Stimulated activated CD4-positive, alpha-beta T cell treated with anti-CD3 and anti-CD28 coated beads, TNF-alpha, amount 100 ng/mL, for 24 hours (primary cell): ENCODE measurements at places on chromosomes 7 and 10.

DNA sequence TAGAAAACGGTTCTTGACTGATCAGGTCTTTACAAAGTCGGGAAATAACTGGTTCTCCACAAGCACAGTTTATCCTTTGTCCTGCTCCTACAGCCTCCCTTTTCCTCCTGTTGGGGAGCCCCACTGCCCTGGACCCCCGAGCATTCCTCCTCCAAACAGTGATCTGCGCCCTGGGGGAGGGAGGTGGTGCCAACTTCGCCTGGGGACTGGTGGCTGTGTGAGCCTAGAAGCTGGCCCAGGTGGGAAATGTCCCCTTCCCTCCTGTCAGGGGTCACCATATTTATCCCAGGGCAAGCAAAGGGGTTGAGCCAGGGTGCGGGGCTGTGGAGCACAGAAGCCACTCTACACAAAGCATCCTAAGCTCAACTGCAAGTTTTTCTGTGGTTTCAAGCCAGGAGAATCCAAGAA is 5.2 kb downstream of the HMX3 start:
- DNase-seq: no peak

- no peak for DNase-seq
Measured at GRCh38 chr10:110326351-110327032, 21.8 kb upstream of the SMNDC1 start.

DNA sequence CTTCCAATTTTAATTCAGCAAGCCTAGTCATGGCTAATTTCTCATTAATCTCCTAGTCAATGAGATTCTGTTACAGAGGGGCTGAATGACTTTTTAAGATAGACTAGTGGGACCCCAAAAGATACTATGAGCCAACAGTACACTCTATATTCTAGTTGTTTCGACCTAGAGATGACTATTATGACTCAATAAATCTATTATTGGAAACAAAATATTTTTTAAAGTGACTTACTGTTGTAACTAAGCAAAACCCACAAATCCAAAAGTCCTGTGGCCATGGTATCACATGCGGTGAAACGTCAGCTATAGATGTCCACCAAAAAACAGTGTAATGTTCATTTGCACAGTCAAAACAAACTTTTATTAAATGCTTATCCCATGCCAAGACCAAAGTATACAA is 95.3 kb upstream of the ADO start:
- DNase-seq: no peak

DNA sequence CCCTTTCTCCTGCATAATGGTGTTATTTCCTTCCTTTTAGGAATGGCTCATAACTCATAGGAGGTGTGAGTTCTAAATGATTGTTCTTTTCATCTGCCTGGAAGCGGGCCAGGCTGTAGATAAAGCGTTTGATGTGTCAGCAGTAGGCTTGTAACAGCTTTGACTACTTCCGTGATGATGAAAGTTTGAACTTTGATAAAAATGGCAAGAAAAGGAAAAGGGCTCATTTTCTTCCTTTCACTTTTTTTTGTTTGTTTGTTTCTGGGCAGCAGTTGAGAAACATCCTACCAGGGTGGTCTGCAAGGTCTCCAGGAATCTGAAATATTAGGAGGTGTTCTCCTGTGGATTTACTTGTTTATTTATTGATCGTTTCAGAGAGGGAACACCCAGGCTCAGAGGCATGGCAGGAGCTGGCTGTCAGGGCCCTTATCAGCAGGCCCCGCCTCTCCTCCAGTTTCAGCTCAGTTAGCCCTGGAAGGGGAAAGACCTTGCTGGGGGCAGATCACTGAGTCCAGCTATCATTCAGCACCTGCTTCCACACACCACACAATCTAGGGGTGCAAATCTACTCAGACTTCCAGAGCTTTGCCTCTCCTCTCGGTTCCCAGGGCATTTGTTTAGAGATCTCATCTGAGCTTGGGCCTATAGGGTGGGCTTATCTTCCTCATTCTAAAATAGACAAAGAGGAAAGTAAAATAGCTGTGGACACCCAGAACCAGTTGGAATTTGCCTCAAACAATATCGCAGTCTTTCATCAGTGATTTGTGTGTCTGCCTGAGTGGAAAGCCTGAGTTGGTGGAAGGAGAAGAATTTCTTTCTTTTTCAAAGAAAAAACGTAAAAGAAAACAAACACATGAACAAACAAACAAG is 130.9 kb downstream of the BMPER start:
- no peak for DNase-seq

- DNase-seq: no peak
Measured at GRCh38 chr10:113569576-113569975, 16.7 kb downstream of the HABP2 start.

GRCh38 chr7:139212133-139212532 is 18.9 kb upstream of the UBN2 start:
- no peak for DNase-seq
